ENCODE measurements at places on chromosomes 6 and 20. TPM values are rescaled to one million over a fixed set of nuclear protein-coding genes. Genes with fewer than 3 reads are reported as not detected.

GRCh38 chr20:51428401-51429143 is 113.9 kb downstream of the NFATC2 start:
- no peak for DNase-seq

GRCh38 chr20:23222531-23223200 is 127.9 kb upstream of the NXT1 start:
- DNase-seq, result no peak

GRCh38 chr6:44653761-44654218 is 266.3 kb downstream of the CDC5L start:
- no peak for DNase-seq

- no peak for DNase-seq
These were observed 21.8 kb downstream of the ITPR3 start for GRCh38 chr6:33642897-33643296.

DNA sequence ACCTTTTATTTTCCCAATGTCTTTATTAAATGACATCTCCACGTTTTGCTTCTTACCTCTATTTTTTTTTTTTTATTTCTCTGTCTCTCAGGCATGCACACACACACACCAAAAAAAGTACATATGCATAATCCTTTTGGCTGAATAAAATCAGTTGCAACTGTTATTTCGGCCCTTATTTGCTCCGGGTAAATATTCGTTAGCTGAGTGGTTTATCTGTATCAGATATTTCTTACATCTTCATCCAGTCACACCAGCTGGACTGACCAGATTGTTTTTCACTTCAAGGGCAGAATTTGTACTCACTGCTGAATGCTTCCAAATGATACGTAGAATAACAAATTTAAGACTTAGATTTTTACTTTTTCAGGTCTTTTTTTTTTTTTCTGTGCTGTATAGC is 45.5 kb downstream of the PTPN1 start:
- no peak for DNase-seq

Gene ANKEF1
- total RNA-seq, result 4.2 TPM

Gene COL19A1
- total RNA-seq, result not detected

Gene GTSF1L
- total RNA-seq, result not detected

Gene FAM83B
- total RNA-seq, result not detected
